Astrocyte (in vitro differentiated cells and primary cell): ENCODE measurements at places on chromosomes 6 and 20. TPM values are rescaled to one million over a fixed set of nuclear protein-coding genes. Genes with fewer than 3 reads are reported as not detected.
A peak's percentile ranks its signal among the peaks of the same experiment; 100 is the strongest.

Gene TMEM170B
- total RNA-seq = 1.5 and 2.5 TPM in 2 replicates

Gene THBD
- 14.2 and 22.7 TPM in 2 replicates for total RNA-seq

DNA sequence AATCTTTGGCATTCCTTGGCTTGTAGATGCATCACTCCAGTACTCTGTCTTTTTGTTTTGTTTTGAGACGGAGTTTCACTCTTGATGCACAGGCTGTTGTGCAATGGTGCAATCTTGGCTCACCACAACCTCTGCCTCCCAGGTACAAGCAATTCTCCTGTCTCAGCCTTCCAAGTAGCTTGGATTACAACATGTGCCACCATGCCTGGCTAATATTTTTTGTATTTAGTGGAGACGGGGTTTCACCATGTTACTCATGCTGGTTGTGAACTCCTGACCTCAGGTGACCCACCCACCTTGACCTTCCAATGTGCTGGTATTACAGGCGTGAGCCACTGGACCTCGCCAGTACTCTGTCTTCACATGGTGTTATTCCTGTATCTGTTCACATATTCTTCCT, 35.8 kb upstream of the LGSN start:
- H3K27me3 ChIP-seq = no peaks in the 10 kb centered on the region
- DNase-seq = no peak
- H3K27ac ChIP-seq = no peak overlapping the region
- H3K36me3 ChIP-seq = no peaks in the 10 kb centered on the region
- H3K4me3 ChIP-seq = no peak overlapping the region

GRCh38 chr6:74280130-74280692, 584.2 kb downstream of the CD109 start:
- no peaks in the 10 kb centered on the region for H3K36me3 ChIP-seq
- no peak overlapping the region for H3K4me3 ChIP-seq
- H3K27me3 ChIP-seq = no peaks in the 10 kb centered on the region
- H3K4me1 ChIP-seq = no peaks in the 10 kb centered on the region
- H3K27ac ChIP-seq = no peak overlapping the region

- no peaks in the 10 kb centered on the region for H3K36me3 ChIP-seq
- no peak overlapping the region for H3K27ac ChIP-seq
- H3K4me3 ChIP-seq = no peak overlapping the region
- H3K4me1 ChIP-seq = no peaks in the 10 kb centered on the region
Observed at GRCh38 chr6:25832670-25833069, 818 bp upstream of the SLC17A1 start.

DNA sequence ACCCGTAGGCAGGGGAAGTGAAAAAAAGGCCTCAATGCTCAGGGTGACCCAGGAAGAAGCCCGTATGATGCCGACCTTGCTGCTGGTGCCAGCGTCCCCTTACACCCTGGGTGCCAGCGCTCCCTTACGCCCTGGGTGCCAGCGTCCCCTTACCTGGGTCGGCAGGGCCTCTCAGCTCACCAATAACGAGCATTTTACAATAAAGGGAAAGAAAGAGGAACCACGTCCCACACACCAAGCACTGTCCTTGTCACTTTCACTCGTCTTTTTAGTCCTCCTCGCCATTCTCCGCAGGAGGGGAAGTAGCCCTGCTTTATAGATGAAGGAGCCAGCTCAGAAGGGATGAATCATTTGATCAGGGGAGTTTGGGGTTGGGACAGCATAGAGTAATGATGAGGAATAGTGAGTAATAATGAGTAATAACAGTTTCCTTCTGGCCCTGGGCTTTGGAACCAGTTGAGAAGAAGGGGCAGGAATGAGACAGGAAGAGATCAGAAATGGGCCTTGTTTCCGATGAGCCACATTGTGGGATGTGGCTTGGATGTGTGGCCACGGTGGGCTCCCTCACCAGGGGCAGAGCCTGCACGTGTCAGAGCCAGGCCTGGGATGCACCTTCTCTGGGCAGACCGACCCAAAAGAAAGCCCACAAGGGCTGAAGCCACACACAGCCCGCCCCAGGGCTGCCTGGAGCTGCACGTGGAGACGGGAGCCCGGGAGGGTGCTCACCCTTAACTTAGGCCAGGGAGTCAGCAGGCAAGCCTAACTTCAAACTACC, 75.7 kb downstream of the SYNJ2 start:
- H3K27ac ChIP-seq = peak overlapping the region; percentile 97
- H3K4me1 ChIP-seq = peaks cover 54% of the 10 kb centered on the region
- H3K4me3 ChIP-seq = peak overlapping the region; percentile 17
- no peaks in the 10 kb centered on the region for H3K27me3 ChIP-seq
- peaks cover 12% of the 10 kb centered on the region for H3K36me3 ChIP-seq

GRCh38 chr6:144653885-144654505, 368.9 kb downstream of the UTRN start:
- no peak overlapping the region for H3K27ac ChIP-seq
- H3K27me3 ChIP-seq = no peaks in the 10 kb centered on the region
- peak; percentile 57 for DNase-seq
- H3K4me1 ChIP-seq = peaks cover 1% of the 10 kb centered on the region

DNA sequence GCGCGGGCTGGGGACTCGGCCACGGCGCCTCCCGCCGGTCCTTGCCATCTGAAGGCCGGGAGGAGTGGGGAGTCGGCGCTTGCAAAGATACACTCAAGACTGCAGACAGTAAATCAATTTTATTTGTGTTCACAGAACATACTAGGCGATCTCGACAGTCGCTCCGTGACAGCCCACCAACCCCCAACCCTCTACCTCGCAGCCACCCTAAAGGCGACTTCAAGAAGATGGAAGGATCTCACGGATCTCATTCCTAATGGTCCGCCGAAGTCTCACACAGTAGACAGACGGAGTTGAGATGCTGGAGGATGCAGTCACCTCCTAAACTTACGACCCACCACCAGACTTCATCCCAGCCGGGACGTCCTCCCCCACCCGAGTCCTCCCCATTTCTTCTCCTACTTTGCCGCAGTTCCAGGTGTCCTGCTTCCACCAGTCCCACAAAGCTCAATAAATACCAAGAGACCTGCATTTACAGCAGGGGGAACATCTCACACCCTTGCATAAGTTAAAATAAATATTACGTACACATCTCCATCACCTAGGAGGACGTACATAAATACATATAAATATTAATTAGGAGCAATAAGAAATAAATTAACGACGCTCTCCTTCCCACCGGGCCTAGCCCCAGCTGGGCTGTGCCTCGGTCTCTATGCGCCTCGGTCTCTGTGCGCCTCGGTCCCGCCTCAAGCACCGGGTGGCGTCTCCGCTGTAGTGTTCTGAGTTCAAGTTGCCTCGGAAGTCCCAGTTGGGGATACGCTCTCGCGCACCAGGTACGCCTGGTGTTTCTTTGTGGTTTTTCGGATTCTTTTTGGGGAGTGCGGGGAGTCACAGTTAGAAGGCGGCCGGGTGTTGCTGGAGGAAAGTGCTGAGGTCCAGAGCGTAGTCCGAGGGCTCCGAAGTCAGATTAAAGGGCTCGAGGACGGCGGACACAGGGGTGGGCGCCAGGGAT, 889 bp upstream of the FLOT1 start:
- no peak for DNase-seq
- H3K4me1 ChIP-seq = peaks cover 32% of the 10 kb centered on the region
- H3K27me3 ChIP-seq = no peaks in the 10 kb centered on the region
- peaks cover 5% of the 10 kb centered on the region for H3K36me3 ChIP-seq
- peak overlapping the region; percentile 94 for H3K27ac ChIP-seq

DNA sequence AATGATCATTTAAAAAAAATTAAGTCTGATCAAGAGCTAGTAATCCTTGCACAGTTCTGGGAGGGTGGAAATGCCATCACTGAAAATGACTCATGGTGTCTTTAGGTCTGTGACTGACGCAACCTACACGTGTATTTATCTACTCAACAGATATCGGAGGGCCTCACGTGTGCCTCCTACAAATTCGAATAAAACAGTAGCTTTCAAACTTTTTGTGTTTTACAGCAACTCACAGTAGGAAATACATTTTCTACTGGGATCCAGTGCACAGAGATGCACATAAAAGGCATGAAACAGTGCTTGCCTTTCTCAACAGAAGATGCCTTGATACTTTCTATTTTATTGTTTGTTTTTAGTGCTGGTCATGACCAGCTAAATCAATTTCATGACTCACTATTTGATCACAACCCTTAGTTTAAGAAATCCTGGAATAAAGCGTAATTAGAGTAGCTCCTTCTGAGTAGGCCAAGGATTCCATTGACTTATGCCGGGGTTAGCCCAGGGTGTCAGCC, 210.0 kb upstream of the SNX9 start:
- H3K27ac ChIP-seq = peak overlapping the region; percentile 71
- DNase-seq = peak; percentile 85

Gene PPDPF
- total RNA-seq = 251 and 268 TPM in 2 replicates

GRCh38 chr6:1575210-1576041, 34.3 kb upstream of the FOXC1 start:
- no peaks in the 10 kb centered on the region for H3K27me3 ChIP-seq
- no peak overlapping the region for H3K4me3 ChIP-seq
- no peak overlapping the region for H3K27ac ChIP-seq

Gene SCUBE3
- 8.5 and 10.1 TPM in 2 replicates for total RNA-seq

Gene NRSN1
- not detected in 2 replicates for total RNA-seq

Gene HLA-DQA2
- total RNA-seq = not detected in 2 replicates

GRCh38 chr6:163469459-163469985, 55.0 kb downstream of the QKI start:
- no peaks in the 10 kb centered on the region for H3K4me1 ChIP-seq
- no peak for DNase-seq
- no peak overlapping the region for H3K27ac ChIP-seq
- H3K36me3 ChIP-seq = no peaks in the 10 kb centered on the region
- H3K27me3 ChIP-seq = no peaks in the 10 kb centered on the region
- H3K4me3 ChIP-seq = no peak overlapping the region

Gene HLA-DOA
- 0.48 and 0.89 TPM in 2 replicates for total RNA-seq

GRCh38 chr6:139161817-139162284, 27.0 kb downstream of the HECA start:
- H3K27me3 ChIP-seq = no peaks in the 10 kb centered on the region
- no peaks in the 10 kb centered on the region for H3K36me3 ChIP-seq
- no peak overlapping the region for H3K4me3 ChIP-seq
- no peak overlapping the region for H3K27ac ChIP-seq
- H3K4me1 ChIP-seq = no peaks in the 10 kb centered on the region

Gene TSPO2
- total RNA-seq = not detected in 2 replicates

DNA sequence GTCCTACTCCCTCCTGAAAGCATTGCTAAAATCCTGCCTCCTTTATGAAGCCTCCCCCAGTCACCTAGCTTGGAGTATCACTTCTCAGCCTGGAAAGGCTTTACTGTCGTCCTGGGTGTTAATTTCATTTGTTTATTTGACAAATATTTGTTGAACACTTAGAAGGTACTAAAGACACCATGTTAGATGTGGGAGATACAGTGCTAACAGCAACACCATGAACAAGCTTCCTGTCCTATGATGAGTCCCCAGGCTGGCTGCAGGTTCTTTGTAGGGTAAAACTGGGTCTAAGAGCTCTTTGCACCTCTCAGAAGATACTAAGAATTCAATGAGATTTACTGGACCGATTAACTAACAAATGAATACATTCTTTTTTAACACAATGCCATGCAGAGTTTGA, 109.2 kb upstream of the TMEM170B start:
- H3K36me3 ChIP-seq = no peaks in the 10 kb centered on the region
- peak overlapping the region; percentile 86 for H3K27ac ChIP-seq
- no peak for DNase-seq
- peaks cover 66% of the 10 kb centered on the region for H3K4me1 ChIP-seq
- H3K4me3 ChIP-seq = no peak overlapping the region

Gene TP53RK
- 16.0 and 16.7 TPM in 2 replicates for total RNA-seq

Gene BPI
- not detected in 2 replicates for total RNA-seq

GRCh38 chr6:24205020-24205492, 79.0 kb downstream of the NRSN1 start:
- H3K27ac ChIP-seq = no peak overlapping the region
- no peaks in the 10 kb centered on the region for H3K4me1 ChIP-seq
- H3K36me3 ChIP-seq = no peaks in the 10 kb centered on the region
- DNase-seq = peak; percentile 12
- no peaks in the 10 kb centered on the region for H3K27me3 ChIP-seq

- DNase-seq = no peak
- H3K4me3 ChIP-seq = no peak overlapping the region
- no peaks in the 10 kb centered on the region for H3K36me3 ChIP-seq
- peaks cover 7% of the 10 kb centered on the region for H3K4me1 ChIP-seq
Observed at GRCh38 chr6:101722471-101722870, 329.0 kb downstream of the GRIK2 start.

Gene FKBP5
- 4.2 and 4.6 TPM in 2 replicates for total RNA-seq

Gene SCRT2
- not detected in 2 replicates for total RNA-seq

DNA sequence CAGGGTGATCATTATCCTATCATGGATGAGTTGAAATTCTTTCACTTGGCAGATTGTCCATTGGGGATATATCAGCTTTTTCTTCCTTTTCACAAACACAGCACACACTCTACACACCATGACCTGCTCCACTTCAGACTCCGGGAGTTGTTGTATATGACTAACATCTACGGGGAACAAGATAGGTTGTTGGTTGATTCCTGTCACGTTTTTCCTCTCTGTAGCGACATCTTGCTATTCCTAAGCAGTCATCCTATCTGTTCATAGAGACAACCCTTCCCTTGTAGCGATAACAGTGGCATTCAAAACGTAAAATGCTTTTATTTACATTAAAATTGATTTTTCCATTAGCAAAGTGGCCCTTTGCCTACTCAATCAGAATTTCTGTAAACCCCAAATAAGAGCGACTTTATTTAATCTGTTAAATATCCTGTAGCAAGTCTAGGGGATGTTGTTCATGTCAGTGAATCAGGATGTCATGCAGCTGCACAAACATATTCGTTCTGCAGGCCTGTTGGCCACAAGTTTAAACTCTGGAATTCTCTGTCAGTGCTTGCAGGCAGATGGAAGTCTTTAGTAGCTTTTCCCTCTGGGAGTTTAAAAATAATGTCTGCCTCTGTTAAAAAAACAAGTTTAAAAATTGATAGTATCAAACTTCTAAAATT, 23.1 kb downstream of the PHACTR2 start:
- no peak overlapping the region for H3K4me3 ChIP-seq
- no peaks in the 10 kb centered on the region for H3K36me3 ChIP-seq
- H3K27me3 ChIP-seq = no peaks in the 10 kb centered on the region
- peak overlapping the region; percentile 2 for H3K27ac ChIP-seq
- H3K4me1 ChIP-seq = peaks cover 6% of the 10 kb centered on the region

DNA sequence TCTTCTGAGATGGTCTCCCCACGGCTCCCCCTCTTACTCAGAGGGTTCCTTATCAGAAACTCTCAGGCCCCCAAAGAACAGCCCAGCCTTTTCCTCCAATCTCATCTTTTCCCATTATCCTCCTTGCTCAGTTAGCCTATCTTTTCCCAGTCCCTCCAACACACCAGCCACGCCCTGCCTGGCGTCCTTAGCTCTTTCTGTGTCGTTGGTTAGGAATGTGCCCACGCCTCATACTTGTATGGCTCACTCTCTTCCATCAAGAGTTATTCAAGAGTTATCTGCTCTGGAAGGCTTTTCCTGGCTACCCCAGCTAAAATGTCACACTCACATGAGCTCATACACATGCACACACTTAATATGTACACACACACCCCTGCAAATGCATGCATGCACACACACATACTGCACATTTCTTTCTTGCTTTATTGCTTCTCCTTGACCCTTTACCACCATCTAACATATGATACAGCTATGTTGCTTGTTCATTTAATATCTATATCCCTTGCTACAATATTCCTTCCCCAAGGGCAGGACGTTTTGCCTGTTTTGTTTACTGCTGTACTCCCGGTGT, 37.6 kb downstream of the SLC2A10 start:
- no peak overlapping the region for H3K4me3 ChIP-seq
- peaks cover 6% of the 10 kb centered on the region for H3K4me1 ChIP-seq
- H3K27me3 ChIP-seq = peaks cover 21% of the 10 kb centered on the region
- H3K27ac ChIP-seq = no peak overlapping the region

GRCh38 chr6:169638915-169639314, 62.9 kb downstream of the WDR27 start:
- H3K4me1 ChIP-seq = no peaks in the 10 kb centered on the region
- no peaks in the 10 kb centered on the region for H3K36me3 ChIP-seq
- no peak overlapping the region for H3K27ac ChIP-seq
- no peak overlapping the region for H3K4me3 ChIP-seq
